ENCODE measurements at places on chromosomes 13 and 19.

DNA sequence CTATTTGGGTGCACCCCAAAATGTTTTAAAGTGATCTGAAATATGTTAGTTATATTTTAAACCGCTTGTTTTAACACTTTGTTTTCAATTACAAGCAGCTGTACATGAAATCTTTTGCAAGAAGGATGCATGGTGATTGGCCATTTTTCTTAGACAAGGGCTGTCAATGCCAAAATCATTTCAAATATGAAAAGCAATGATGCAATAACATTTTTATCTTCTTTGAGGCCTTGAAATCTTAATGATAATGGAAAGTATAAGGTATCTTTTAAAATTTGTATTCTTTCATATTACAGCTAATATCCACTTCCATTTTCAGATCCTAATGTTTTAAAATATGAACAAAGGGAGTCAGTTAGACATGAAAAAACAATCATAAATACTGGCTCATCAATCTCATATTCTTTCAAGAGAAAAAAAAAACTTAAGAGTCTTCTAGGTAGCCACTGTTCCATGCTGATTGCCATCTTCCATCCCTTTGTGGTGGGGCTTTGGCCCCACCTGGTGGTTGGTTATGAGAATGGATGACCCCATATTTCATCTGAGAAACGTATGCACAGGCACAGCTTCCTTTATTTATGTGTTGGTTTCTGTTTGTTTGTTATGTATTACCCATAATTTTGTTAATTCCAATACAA, 330.3 kb upstream of the MIR17HG start:
- DNase-seq = peak; percentile 26

DNA sequence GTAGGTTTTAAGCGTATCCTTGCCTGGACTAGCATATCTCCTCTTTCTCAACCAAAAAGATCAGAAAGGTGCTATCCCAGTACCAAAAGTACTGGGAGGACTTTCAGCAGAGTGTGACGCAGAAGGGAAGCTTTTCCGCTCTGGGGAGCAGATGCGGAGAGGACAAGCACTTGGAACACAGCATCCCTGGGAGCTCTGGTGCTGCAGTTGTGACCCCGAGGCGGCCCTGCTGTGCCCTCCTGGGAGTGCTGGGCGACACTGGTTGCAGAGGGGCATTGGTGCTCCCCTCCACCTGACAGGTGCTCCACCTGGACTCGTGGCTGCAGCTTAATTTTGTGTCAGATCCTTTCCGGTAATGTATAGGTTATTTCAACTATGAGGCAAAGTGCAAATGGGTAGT, 3.4 kb downstream of the NAXD start:
- no peak for DNase-seq

- DNase-seq = no peak
Measured at GRCh38 chr19:18172331-18173053, 1.1 kb upstream of the IFI30 start.

GRCh38 chr13:45092663-45093062, 27.6 kb upstream of the GTF2F2 start:
- DNase-seq = no peak

DNA sequence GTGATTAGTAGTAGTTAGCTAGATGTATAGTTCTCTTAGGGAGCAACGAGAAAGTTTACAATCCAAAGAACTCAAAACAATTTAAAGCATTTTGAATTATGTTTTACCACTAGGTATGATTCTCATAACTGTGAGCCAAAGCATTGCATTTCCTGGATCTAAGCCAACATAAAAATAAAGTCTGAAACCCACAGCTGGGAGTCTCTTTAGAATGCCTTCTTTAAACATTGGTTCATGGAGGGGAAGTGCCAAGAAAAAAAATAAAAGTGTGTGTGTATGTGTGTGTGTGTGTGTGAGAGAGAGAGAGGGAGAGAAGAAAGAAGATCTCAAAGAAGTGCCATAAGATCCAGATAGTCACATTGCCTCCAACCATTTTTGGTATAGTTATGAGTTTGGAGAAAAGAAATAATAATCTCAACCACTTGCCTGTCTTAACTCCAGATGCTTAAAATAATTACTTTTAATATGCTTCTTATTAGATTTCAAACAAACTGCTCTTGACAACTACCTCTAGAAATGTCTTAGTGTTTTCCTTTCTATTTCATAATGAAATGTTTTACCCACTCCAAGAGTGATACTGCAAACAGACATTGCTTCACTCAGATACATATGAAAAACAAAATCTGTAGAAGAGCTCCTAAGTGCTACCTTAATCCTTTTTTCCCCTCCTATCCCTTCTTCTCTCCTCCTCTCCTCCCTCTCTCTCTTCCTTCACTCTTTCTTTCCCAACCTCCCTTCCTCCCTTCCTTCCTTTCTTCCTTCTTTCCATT, 554.1 kb downstream of the KCTD12 start:
- DNase-seq = peak; percentile 58

- DNase-seq = no peak
Measured at GRCh38 chr13:79749984-79750551, 269.1 kb downstream of the NDFIP2 start.

DNA sequence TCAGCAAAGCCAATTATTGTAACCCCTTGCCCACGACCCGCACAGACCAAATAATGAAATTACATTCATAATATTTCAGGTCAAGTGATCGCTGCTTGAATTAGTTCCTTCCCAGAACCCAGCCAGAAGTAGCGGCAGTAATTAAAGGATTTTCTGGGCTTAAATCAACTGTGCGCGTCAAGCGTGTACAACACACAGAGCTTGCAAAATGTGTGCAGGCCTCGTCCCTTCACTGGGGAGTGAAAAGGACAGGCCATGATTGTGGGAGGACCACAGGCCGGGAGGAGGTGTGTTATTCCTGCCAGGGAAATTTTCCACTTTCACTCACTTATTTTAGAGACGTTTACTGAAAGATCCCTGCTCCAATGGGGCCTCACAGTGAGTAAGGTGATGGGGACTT, 84.9 kb downstream of the CHST8 start:
- DNase-seq = no peak

DNA sequence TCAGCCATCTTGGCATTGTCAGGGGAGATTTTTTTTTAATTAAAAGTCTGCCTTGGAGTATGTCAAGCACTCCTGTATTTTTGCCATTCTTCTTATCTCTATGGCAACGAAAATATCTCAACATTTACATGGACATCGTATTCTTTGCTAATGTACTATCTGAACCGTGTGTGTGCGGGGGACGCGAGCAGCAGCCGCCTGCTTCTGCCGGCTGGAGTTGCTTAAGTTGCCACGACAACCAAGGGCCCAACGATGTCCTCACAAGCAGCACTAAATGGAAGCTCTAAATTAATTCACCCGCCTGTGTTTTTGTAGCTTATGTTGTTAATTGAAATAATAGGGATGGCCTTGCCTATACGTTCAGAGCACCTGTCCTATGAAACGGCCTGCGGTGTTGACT, 309.5 kb downstream of the TEX29 start:
- DNase-seq = no peak

DNA sequence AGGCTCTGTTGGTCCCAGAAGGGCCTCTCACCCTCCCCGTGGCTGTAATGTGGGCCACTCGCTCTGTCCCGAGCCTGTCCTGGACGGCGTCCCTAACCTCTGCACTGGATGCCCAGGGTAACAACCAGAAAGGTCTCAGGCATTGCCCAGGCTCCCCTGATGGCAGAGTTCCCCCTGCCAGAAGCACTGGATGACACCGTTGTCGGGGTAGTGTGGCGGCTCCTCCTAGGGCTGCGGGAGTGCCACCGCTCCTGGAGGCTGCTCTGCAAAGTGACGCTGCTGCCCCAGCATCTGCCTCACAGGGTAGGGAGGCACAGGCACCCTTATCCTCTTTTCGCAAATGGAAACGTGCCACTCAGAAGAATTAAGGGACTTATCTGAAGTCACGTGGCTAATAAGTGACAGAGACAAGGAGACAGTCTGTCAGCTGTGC, 32.0 kb downstream of the MPHOSPH8 start:
- no peak for DNase-seq

GRCh38 chr19:49393881-49394280, 5.8 kb downstream of the KASH5 start:
- no peak for DNase-seq

DNA sequence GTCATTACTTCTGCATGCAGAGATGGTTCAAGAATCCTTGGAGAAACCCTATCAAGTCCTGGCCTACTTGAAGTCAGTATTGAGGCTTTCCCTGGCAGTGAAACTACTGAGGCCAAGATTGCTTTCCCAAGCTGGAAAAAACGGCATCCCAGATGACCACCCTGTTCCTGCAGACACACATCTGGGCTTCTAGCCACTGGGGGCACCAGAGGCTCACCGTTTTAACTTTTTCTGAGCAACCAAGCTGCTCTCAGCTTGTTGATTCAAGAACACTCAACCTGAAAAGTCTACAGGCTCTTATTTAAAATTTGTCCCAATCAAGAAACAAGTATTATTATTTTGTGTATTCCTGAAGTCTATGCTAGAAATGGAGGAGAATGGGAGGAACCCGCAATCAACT, 66.6 kb downstream of the SPRYD7 start:
- DNase-seq = no peak

DNA sequence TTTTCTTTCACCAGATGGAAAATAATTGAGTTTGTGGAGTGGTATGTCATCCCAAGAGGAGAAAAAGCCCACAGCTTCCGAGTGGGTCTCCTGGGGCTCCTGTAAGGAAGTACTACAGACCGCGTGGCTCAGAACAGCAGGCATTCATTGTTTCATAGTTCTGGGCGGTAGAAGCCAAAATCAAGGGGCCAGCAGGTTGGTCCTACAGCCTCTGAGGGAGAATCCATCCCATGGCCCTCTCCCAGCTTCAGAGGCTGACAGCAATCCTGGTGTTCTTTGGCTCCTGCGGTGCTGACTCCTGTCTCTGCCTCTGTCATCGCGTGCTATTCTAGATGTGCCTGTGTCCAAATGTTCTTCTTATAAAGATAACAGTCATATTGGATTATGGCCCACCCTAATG, 362.6 kb downstream of the FGF14 start:
- no peak for DNase-seq

DNA sequence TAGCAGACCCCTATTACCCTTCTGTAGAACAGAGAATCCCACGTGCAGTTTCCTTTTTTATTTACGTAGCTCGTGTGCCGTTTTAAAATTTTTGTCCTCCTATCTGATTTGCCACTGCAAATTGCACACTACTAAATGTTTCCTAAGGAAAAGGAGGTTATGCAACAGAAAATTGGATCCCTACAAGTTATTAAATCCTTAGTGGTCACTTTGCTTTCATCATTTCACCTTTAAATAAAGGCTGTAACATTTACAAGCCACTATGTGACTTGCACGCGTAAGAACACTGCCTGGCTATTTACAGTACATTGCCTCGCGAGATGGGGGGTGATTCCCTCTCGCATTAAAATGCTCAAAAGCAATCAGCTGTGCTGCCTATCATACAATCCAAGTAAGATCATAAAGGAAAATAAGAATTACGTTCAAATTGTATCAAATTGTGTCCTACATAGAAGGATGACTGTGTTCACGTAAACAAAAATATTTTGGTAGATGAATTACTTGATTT, 525.6 kb downstream of the SUCLA2 start:
- no peak for DNase-seq

- DNase-seq = no peak
Measured at GRCh38 chr19:7823686-7824301, 6.2 kb upstream of the EVI5L start.

GRCh38 chr13:21053231-21053630, 8.2 kb downstream of the LATS2 start:
- DNase-seq = no peak

GRCh38 chr13:66618702-66619101, 611.4 kb downstream of the PCDH9 start:
- DNase-seq = peak; percentile 14

DNA sequence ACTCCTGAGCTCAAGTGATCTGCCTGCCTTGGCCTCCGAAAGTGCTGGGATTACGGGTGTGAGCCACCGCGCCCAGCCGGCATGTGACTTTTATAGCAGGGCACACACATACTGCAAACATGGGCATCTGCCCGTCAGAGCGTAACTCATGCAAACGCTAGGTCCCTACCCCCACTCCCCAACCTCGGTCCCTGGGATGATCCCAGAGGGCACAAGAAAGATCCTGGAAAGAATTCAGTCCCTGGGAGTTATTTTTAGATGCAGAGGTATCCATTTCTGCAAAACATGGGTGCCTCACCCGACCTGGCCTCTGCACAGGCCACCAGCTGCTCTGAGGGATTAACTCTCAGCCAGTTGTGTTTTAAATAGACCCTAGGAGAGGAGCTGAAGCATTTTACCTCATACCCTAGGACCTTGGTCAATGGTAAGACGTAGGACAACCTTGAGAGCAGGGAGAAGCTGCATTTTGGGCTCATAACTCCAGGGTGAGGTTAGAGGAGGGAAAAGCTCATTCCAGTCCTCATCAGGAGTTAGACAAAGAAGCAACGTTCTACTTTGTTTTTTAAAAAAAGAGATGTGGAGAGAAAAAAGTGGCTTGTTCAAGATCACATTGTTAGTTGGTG, 10.8 kb downstream of the TMEM38A start:
- DNase-seq = no peak

DNA sequence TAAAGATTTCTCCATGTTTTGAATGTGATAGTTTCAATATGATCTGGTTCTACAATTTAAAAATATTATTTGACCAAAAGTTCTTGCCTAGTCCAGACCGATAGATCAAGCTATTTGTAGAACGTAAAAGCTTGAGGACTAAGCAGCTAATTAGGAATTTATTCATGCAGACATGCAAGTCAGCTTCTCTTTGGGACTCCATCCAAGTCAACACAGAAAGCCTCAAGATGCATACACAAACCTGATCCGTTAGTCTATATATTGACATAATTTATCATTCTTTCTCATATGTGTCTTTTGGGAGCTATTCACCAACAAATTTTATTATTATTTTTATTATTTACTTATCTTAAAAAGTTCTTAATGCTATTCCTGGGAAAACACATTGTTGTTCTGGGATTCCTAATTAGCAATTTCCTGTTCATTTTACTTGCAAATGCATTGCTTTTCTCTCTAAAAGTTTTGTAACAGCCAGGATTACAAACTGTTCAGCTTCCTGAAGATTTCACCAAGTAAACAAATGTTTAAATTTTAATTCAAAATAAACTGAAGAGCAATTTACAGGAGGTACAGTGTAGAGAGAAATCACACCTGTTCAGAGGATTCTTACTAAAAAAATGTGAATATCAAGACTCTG, 375.3 kb downstream of the GPC5 start:
- no peak for DNase-seq

Data from SK-N-MC (cell line).